ENCODE measurements at places on chromosomes 1 and 21.

GRCh38 chr1:39266269-39266668 lies 61.8 kb downstream of the MACF1 start:
- DNase-seq: no peak

DNA sequence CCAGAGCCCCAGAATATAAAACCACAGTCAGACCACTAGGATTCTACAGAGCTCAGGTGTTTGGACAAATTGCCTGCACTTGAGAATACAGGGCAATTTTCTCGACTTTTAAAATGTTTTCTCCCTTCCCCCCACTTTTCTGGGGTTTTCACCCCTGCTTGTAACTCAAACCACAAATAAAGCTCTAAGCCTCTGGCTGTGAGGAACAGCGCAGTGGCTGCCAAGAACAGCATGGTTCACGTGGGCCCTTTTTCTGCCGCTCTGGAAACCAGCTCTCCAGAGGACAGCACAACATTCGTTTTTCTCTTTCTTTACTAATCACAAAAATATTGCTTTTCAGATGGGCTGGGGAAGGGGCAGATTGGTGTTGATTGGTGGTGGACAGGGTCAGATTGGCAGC lies 102.2 kb upstream of the JUN start:
- peak; percentile 79 for DNase-seq

GRCh38 chr1:194568610-194569009 lies 1382.2 kb upstream of the B3GALT2 start:
- no peak for DNase-seq

GRCh38 chr21:40165773-40166070 lies 298.5 kb downstream of the PCP4 start:
- DNase-seq: no peak

- DNase-seq: peak; percentile 38
These were observed 104.8 kb upstream of the IPO9 start for GRCh38 chr1:201724039-201724765.

DNA sequence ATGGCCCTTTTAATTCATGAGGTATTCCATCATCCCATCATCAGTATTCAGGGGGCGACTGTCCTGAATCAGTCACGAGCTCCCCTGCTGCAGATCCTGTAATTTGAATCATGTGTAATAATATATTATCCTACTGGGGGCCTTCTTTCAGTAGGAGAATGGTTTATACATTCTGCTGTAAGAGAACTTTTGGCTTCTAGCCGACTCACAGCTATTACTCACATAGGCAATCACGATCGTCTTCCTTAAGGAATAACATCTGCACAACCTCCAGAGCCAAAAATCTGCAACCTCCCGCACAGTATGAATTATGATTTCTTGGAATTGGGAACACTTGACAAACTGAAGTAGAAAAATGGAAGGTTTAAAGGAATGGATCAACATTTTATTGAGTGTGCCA lies 343.0 kb downstream of the USP25 start:
- DNase-seq: no peak

DNA sequence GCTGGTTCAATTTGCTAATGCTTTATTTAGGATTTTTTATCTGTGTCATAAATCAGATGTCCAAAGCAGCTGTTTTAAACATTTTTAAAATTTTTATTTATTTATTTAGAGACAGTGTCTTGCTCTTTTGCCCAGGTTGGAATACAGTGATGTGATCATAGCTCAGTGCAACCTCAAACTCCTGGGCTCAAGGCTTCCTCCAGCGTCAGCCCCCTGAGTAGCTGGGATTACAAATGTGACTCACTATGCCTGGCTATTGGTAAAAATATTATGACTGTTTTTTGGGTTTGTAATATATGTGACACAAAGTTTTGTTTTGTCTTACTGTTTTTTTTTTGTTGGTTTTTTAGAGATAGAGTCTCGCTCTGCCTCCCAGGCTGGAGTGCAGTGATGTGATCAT lies 11.8 kb downstream of the ZBED6 start:
- DNase-seq: no peak

DNA sequence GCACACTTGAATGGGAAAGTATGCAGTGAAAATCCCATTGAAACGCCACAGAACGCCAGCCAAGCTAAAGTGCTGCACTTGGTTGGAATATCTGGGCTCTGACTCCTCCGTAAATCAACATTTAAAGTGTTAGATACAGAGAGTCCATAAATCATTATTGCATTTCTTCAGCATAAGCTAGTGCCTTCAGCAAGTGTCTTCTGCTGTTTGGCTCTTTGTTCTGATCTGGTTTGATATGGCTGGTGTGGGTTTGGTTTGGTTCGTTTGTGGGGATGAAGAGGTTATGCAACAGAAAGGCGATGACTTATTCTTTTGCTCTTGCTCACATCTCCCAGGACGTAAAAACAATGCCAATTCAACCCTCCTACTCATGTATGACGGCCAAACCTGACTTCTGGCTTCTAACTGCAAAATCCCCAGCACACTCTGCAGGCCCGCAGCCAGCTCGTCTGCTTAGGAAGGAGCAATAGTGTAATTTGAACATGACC lies 121.8 kb upstream of the ERG start:
- no peak for DNase-seq

DNA sequence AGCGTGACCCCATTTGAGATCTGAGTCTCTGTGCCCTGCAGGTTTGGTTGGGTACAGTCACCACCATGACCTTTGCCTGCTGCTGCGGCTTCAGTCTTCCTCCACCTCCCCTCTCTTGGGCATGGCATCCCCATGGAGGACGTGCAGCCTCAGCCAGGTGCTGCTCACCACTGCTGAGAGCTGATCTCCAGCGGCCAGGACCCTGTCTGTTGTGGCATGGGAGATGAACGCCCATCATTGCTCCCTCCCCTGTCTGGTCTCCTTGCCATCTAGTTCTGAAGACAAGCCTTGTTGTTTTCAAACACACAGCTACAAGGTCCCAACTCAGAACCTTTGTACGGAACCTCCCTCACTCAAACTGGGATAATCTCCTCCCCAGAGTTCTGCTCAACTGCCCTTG lies 19.2 kb upstream of the PKP1 start:
- DNase-seq: no peak

DNA sequence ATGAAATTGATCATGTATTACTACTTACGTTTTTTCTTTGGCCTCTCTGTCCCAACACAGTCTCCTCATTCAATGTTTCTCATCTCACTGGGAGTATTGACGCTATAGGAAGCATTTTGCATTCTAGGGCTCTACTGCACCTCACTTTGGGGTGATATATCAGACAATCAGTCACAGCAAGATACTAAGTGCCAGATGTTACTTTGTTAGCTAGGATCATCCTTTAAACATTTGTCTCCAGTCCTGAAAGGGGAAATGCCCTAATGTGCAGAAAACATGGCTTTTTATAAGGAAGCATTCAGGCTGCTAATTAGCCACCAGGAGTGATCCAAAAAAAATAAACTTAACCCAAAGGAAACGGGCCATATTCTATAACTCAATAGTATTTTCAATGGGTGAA lies 409.1 kb downstream of the RWDD3 start:
- no peak for DNase-seq

- DNase-seq: no peak
These were observed 1.8 kb upstream of the LHX9 start for GRCh38 chr1:197915260-197915861.

- DNase-seq: peak; percentile 71
These were observed at the start of gene PSEN2 for GRCh38 chr1:226870401-226871279. Gene PSEN2 (plus strand): TSS chr1:226870616. CDS start chr1:226881908, 11,292 bp downstream.

DNA sequence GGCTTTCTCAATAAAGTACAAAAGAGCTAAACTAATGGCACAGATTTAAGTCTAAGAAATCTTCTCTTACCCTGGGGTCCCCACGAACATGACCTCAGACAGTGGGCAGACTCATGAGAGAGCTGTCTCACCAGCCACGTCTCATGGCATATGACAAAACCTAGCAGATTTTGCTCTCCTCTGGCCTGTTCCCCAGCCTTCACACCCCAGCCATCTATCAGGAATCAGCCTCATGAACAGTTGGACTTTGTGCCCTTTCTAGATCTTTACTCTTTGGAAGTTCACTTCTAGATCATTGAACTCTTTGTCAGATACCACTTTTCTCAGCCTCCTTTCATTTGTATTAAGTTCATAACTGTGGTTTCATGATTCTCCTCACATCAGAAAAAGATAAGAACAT lies 14.2 kb upstream of the HSD3B1 start:
- DNase-seq: no peak

GRCh38 chr21:34743831-34744230 lies 75.0 kb downstream of the CLIC6 start:
- DNase-seq: peak; percentile 78

- DNase-seq: peak; percentile 91
These were observed at the start of gene AGL for GRCh38 chr1:99849744-99850458. Gene AGL (plus strand): TSS chr1:99850361. CDS start chr1:99851043, 682 bp downstream.

GRCh38 chr1:169031566-169032224 lies 74.8 kb upstream of the ATP1B1 start:
- no peak for DNase-seq

GRCh38 chr1:29338908-29339575 lies 102.7 kb downstream of the PTPRU start:
- DNase-seq: no peak

DNA sequence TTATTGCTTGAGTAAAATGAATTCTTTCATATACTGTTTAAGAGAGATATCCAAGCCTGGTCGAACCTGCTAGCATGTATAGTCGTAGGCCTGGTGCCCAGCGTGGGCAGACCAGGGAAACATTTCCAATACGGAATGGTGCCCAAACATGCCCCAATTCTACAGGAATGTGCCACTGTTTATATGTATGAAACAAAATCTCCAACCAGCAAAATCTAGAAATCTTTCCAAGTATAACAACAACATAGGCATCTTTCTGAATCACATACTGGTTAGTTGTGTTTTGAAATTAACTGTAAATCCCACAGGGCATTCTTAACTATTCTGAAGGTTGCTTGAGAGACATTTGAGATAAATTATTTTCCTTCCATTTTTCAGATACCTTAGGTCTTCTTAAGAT lies 17.0 kb upstream of the ABCD3 start:
- no peak for DNase-seq

DNA sequence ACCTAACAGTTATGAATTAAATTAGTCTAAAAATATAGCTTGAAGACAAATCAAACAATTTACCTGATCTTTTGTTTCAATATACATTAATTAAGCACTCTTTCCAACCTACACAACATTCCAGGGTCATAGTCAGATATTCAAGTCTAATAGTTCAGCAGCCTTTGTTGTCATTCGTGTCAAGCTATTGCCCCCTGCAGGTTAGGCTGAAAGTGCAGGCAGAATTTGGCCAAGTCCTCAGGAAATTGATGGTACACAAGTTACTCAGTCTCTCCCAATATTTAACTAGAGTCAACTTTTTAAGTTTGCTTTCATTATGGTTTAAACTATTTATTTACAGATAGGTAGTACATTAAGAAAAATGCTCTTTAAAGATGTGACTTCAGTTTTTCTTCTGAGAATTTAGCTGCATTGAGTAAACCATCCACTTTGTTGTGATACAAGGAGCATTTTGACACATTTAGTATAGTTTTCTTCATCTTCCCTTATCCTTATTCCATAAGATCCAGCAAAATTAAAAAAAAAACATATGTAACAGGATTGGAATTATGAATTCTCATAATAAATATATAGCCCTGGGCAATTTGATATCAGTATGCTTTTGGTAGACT lies 130.3 kb upstream of the DPYD start:
- peak; percentile 78 for DNase-seq

GRCh38 chr1:232369451-232370296 lies 260.3 kb downstream of the SIPA1L2 start:
- no peak for DNase-seq

GRCh38 chr1:43766818-43767525 lies 59.6 kb downstream of the ST3GAL3 start:
- no peak for DNase-seq

DNA sequence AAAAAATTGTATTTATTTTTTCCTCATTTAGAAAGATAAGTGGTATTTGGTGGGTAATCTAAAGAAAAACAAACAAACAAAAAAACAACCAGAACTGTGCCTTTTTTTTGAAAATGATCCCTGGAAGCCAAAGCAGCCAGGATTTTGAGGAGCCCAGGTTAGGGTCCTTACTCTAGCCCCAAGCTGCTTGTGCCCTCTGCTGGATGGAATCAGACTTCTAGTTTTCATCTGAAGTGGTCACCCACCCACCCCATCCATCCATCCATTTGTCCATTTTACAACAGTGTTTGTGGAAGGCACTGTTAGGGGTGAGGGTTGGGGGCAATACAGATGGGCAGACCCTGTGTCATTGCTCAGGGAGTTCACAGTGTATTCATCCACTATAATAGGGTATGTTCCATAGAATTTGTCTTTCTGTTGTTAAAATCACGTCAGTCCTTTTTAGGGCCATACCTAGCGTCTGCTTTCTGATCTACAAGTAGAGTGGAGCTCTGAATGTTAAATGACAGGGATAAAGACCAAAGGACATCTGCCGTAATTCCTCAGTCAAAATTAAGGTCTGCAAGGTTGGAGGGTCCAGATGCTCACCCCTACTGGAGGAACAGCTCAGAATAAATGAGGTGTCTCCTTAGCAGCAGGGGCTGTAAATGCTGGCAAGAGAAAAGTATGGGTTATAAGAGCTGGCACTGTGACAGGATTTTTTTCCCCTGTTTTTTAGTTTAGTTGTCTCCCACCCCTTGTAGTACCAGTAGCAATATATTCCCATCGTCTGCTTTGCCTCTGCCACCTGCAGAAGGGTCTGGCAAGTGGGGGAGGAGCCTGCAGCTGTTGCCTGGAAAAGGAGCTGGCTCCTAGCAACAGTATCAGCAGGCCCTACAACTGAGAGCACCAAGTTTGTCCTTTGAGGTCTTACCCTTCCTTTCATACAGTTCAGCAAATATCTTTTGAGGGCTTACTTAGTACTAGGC lies 3.2 kb downstream of the LRRC42 start:
- no peak for DNase-seq

DNA sequence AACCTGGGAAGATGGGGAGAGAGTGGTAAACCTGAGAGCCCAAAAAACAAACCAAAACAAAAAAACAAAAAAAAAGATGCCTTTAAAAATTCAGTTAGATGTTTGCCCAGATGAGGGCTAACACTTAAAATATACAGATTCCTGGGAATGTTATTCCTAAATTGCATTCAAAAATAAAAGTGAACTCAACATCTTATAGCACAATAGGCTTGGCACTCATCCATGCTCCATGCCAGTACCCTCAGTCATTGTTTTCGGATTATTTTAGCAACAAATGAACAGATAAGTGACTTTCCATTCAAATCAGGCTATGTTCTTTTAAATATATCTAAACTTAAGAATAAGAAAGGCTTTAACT lies 3.7 kb downstream of the ATP1A1 start:
- no peak for DNase-seq

- no peak for DNase-seq
These were observed 669.8 kb upstream of the ADAMTS5 start for GRCh38 chr21:27636656-27637055.

DNA sequence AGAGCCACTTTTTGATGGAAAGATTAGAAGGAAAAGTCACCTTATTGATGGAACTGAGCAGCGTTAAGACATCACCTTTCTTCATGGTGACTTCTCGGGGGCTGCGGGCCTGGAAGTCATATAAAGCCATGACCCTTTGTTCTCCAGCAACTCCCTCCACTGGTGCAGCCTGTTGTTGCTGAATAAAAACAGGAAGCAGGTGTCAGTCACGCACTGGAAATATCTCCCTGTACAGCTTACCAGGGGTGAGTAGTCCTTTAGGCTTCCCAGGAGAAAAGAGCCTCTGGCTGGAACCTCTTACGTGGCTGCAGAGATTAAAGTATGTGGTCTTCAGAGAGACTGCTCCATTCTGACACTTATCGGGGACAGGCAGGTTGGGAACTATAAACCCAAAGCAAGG lies 31.9 kb downstream of the SPTA1 start:
- DNase-seq: no peak

- DNase-seq: no peak
These were observed 22.8 kb upstream of the BATF3 start for GRCh38 chr1:212722270-212722957.

GRCh38 chr1:90725657-90726424 lies 8.7 kb upstream of the BARHL2 start:
- no peak for DNase-seq

All from sciatic nerve (tissue), 2 donors.